ENCODE measurements at places on chromosomes 4 and X.

- no peak for DNase-seq
Measured at GRCh38 chr4:109049926-109050325, 252.5 kb downstream of the COL25A1 start.

GRCh38 chr4:118224243-118224829, 128.5 kb downstream of the PRSS12 start:
- no peak for DNase-seq

DNA sequence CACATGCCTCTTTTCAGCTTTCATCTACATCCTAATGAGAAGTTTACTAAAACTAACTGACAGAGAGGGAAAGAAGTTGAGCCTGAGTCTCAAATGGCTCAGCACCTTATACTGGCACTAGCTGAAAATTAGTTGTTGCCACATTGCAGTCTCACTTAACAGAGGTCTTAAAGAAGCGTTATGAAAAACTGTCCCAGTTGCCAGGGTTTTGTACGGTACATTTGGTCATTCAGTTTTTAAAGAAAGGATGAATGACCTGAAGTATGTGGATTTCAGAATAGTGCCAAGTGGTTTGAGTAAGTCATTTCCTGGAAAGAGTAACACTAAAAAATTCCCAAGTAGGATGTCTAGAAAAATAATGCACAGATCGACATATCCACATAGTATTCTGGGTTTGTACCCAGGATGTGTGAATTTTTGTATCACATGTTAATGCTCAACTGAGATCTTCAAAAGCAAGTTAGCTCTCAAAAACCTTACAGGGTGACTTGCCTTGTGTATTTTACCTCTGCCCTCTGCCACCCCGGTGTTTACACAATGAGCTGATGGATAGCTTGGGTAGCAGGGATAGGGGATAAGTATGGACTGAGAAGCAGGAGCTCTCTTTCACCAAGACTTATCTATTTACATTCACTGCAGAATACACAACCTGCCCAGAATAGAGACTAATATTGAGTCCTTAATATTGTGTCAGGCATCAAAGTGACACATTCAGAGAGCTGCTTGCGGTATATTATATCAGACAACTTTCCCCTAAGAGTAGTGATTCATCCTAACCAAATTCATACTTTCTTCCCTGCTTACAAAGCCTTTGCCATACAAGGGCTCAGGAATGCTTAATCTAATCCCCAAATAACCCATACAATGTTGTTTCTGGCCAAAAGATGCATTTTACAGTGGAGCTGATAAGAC, 1075.7 kb upstream of the PABPC4L start:
- DNase-seq: no peak

DNA sequence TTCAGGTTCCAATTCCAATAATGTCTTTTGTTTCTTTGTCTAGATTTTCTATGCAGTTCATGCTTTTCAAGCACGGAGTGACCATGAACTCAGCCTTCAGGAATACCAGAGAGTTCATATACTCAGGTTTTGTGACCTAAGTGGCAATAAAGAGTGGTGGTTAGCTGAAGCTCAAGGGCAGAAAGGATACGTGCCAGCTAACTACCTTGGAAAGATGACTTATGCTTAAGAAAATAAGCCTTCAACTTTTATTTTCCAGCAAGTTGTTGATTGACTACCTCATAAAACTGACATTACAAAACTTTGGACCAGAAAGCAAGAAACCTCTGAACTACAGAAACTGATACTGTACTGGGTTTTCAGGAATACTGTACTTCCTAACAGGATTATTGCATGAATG, 30.8 kb downstream of the INTS12 start:
- DNase-seq: no peak

DNA sequence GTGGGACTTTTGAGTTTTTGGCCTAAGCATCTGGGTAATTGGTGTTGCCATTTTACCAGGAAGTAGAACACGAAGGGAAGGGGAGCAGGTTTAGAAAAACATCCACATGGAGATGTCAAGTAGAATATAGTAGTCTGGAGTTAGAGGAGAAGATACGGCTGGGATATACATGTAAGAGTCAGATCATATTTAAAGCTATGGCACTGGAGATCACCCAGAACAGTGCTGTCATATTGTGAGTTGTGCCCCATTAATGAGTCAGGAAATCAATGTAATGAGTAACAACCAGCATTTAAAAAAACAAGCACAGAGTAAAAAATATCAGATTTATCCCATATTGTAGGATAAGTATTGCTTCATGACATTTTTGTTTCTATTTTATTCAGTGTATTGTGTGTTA, 4.2 kb downstream of the GSTCD start:
- no peak for DNase-seq

DNA sequence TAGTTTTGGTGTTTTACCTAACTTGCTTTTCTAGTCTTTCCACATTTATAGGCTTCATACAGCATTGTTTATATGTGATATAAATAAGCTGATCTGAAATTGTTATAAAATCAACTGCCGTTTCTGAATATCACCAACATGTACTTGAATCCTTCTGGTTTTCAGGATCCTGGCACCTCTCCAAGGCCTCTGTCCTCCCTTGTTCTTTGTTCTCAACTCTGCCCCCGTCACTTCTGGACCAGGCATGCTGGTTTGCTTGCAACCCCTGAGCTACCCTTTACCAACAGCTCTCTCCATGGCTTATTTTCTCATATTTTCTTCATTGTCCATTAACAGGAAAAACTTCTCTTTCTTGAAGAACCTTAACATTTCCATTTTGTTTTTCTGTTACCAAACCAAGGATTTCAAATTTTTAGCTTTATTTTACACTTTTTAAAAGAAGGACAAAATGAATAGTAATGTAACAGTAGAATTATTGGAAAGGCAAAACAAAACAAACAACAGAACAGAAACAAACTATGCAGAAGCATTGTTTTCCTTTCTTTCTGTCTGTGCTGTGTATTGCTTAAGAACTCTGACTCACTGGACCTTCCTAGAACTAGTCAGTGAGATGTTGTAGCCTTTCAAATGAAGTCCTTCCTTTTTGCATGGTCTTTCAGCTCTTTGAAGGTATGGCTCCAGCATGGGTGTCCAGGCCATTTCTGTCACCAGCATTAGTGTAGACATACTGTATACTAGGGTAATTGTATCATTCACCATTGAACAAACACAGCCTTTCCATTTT, 44.8 kb downstream of the BANK1 start:
- no peak for DNase-seq

DNA sequence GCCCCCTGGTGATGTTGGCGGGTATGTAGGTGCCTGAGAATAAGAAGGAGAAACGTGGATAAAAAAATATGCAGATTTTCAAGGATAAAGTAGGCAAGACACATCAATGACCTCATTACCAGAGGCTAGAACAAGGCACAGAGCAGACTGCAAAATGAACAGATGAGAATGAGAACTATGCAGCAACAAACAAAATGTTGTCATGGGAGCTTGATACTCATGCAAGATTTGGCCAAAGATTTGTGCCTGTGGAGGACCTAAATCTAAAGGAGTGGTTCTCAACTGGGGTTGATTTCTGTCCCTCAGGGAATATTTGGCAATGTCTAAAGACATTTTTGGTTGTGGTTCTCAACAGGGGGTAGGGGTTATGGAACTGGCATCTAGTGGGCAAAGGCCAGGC, 177.3 kb downstream of the FRMPD4 start:
- no peak for DNase-seq

- DNase-seq: peak; percentile 48
Measured at GRCh38 chr4:119212964-119213606, 572 bp downstream of the USP53 start.

DNA sequence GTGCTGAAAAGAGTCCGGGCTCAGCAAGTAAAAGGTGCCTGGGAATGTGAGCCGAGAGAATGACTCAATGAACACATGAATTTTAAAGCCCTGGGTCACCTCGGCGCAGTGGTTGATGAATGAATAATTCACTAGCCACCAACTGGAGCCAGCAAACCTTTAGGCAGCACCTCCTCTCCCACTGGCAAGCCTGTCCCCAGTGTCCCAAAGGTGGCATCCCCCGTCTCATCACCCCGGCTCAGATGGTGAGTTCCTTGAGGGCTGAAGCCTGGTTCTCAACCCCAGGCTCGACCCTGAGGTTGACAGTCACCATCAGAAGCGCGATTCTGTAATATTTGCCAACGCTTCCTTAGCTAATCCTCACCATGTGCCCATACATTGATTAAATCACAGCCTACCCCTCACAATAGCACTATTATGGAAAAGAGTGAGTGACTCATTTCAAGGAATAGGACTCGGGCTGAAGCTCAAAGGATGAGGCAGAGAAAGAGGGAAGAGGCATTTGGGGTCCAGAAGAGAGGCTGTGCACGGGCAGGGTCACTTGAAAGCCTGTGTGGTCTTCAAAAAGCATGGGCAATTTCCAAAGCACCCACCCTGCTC, 2.7 kb upstream of the CCNQ start:
- no peak for DNase-seq

DNA sequence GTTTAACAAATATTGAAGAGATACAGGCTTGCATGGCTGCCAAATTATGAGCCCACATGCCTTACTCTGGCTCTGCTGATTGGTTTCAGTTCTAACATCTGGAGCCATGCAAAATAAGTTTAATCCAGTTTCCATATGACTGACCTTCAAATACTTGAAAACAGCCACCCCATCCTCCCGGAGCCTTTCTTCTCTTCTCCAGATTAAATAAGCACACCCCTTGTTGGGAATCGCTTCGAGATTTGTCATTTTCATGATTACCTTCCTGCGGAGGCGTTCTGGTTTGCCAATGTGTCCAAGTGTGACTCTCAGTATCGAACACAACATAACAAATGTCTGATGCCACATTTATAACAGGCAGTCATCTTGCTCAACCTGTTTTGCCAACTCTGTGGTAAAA, 101.6 kb upstream of the JADE1 start:
- DNase-seq: no peak

DNA sequence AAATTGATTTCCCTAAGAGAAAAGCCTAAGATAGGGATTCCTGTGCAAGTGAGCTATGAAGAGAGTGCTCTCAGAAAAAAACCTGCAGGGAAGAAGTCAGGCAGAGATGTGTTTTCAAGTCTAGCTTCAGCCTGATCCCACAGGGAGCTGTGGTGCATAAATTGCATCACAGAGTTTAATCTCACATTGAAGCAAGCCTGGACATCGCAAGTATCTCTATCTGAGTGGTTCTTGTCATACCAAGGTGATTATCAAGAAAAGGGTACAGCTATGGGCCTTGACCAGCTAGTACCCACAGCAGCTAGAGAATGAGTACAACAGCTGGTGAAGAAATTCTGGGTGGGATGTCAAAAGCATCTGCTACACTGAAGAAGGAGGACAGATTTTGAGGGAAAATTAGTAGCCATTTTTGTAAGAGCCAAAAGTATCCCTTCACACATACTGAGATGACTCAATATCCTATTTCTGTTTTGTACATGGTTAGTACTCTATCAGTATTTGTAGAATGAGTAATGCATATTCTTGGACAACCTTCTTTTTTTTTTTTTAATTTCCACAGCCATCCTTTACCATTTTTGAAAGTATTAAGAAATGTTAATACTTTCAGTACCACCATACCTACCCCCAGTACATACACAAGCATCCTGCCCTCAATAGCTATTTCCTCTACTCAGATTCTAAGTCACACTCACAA, 708.9 kb downstream of the IL1RAPL1 start:
- no peak for DNase-seq

DNA sequence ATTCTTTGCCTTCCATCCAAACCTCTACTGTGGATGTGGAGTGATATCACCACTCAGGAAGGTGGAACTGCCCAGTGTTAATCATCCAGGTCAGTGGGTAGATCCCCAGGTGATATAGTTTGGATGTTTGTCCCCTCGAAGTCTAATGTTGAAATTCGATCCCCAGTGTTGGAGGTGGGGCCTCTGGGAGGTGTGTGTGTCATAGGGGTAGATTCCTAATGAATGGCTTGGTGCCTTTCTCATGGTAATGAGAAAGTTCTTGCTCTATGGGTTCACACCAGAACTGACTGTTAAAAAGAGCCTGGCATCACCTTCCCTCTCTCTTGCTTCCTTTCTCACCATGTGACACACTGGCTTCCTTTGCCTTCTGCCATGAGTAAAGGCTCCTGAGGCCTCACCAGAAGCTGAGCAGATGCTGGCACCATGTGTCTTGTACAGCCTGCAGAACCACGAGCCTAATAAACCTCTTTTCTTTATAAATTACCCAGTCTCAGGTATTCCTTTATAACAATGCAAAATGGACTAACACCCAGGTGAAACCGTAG, 6.8 kb upstream of the SOWAHB start:
- no peak for DNase-seq

GRCh38 chrX:103437147-103437873, 61.0 kb downstream of the BEX3 start:
- DNase-seq: no peak

GRCh38 chrX:154096140-154097002, 1.1 kb downstream of the MECP2 start:
- DNase-seq: no peak

- DNase-seq: no peak
Measured at GRCh38 chr4:96839441-96839840, 999.5 kb downstream of the PDHA2 start.

- no peak for DNase-seq
Measured at GRCh38 chr4:10115271-10115796, 1.3 kb downstream of the WDR1 start.

- DNase-seq: no peak
Measured at GRCh38 chr4:122772311-122772710, 39.8 kb downstream of the BBS12 start.

DNA sequence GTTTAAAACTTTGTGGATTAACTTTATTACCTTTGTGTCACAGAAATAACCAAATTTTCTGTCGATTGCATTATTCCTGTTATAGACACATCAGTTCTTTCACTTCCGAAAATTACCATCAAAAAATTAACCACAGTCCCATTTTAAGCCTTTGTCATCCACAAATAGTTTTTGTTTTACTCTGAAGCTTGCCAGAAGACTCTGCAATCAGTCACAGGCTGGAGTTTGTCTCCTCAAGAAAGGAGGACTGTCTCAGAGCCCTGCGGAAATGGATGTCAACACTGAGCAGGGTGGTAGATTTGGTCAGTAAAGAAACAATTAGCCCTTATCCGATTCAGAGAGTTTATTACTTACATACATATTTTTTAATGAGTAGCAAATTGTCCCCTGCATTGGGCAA, 20.1 kb upstream of the TCEAL4 start:
- DNase-seq: no peak

- DNase-seq: no peak
Measured at GRCh38 chr4:123453061-123453680, 56.6 kb downstream of the SPRY1 start.

DNA sequence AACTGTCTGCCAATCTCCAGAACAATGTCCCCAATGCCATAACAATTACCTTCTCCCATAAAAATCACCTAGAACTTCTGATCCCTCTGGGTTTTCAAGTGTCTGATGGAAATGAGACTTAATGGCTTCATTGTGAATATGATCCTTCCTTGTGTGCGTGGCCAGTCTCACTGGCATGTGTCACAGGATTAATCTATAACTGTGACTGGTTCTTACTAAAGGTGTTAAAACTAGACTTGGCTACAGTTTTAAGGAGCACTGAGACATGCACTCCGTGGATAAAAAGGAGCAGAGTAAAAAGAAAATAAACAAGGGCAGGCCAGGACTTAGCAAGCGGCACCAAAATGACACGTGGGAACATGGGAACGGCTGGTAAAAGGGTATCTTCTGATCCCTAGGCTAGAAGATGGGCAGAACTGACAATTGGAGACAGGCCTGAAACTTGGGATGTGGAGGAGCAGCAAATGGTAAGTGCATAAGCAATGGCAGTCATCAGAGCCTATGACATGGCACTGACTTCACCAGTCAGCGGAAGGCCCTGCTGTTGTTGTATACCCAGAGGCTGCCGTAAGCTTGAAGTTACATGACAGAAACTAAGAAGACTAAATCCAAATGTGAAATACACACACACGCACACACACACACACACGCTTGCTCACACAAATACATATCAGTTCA, 256.6 kb upstream of the NOCT start:
- DNase-seq: no peak

GRCh38 chr4:172826346-172826745, 342.3 kb upstream of the GALNT7 start:
- DNase-seq: no peak

All from activated CD4-positive, alpha-beta T cell treated with anti-CD3 and anti-CD28 coated beads, Interleukin-2, amount 50 U/mL, for 1 hour (primary cell).